ENCODE measurements at places on chromosomes 2 and 18.

DNA sequence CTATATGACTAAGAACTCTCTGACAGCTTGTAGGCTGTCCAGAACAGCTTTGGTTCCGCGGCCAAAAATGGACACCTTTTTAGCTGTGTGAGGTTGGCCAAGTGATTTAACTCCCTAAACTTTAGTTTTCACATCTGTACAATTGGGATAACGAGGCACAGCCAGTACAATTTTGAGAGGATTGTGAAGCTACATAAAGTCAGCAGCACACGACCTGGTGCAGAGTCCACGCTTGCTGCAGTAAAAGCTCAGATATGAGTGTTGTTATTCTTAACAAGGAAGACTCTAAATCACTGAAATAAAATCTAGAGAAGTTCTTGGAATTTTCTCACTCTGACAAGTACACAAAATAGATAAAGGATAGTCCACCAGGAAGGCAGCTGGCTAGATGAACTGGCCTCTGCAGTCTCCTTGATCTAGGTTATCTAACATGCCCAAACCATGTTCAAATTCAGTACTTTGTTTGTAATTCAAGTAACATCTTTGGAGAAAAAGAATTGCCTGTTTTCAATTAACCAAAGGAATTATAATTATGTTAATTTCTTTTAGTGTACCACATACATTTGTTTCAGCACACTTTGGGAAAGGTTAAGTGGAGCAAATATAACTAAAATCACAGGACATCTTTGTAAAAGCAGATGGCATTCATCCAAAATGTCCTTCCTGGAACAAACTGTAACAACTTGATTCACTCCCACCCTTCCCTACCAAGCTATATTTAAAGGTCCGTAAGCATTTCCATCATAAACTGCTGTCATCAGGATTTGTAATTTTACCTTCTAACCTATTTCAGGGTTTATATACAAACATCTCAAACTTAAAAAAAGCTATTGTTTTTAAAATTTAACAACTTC, 201.7 kb upstream of the STK17B start:
- no peak for DNase-seq

- DNase-seq = no peak
Observed at GRCh38 chr2:221571025-221571550, 1.0 kb downstream of the EPHA4 start.

DNA sequence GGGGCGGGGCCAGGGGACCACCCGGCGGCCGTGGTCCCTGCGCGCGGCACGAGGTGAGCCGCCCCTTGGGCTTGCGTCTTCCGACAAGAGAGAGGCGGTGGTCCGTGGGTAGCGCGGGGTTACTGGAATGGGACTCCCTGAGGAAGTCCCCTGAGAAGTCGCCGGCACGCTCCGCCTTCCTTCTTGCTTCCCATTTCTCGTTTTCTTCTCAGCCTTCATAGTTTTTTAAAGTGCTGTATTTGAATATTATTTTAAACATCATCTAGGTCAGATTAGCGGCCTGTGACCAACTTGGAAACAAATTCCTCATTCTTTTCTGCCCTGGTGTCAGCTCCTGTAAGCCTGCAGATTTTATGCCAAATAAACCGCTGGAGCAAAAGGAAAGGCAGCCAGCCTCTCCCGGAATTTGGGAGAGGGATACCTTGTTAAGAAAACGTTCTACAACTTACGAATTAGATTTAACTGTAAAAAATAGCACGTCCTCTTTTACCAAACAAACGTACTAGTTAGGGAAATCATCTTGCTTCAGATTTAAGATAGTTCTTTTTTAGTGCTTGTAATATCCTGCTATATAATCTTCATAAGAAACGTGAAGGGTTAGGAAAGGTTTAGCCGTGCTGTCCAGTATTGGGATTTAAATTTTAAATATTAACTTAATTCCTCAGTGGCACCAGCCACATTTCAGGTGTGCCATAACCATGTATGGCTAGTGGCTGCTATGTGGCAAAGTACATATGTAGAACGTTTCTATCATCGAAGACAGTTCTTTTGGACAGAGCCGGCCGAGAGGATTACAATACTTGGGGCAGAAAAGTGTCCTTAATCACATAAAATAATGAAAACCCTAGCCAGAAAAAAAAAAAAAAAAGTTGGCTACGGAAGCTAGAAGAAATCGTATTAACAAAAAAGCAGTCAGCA, 628 bp upstream of the PTPN2 start:
- DNase-seq = no peak

DNA sequence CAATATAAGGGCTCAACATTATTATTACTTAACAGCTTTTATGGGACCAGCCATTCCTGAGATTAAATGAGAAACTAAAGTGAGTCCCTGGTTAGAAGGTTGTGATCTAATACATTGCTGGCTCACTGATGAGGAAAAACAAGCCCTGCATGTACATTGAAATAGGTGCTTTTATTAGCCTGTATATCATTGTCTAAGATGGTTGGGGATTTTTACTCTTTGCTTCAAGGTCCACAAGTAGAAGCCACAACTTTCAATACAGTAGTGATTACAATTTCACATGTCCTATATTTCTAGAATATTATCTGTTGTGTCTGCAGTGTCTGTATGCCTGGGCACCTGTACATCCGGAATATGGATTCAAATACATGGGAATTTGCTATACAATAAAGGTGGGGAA, 104.1 kb upstream of the FZD5 start:
- no peak for DNase-seq

GRCh38 chr2:206245265-206245672, 29.2 kb upstream of the ZDBF2 start:
- no peak for DNase-seq

GRCh38 chr18:47215554-47216138, 35.8 kb downstream of the SKOR2 start:
- DNase-seq = peak; percentile 37

GRCh38 chr18:9737472-9738121, 29.5 kb downstream of the RAB31 start:
- DNase-seq = peak; percentile 84

- DNase-seq = no peak
Observed at GRCh38 chr2:55809875-55810621, 113.5 kb downstream of the EFEMP1 start.

DNA sequence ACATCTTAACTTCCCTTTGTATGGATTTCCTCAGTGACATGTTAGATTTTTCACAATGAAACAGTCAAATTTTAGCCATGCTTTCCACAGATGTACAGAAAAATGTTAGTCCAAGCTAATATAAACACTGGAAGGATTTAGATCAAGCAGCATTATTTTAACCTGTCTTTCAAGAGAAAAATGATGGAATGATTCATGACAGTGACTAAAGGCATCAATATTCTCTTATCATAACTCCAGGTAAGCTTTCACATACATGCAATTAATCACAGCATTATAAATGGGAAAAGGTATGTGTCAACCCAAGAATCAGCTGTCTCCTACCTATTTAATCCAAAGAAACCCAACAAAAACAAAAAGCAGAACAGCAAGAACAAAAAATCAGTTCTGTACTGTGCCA, 92.7 kb downstream of the NCKAP5 start:
- DNase-seq = no peak

DNA sequence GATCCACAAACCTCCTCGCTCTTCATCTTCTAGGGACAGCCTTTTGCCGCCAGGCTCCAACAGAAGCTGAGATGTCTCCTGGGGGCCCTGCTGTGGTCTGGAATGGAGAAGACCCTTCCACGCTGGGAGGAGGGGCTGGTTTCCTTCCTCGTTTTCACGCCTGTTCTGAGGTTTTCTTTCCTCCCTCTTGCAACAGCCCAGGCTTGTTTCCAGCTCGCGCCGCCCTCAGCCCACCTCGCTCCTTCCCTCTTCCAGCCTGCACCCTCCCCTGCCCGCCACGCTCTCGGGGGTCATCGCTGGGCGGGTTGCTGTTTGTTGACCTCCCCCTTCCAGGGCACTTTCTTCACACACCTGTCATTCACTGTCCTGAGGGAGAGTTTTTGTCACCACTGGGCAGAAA, 55.4 kb downstream of the VAPA start:
- DNase-seq = no peak
